ENCODE measurements at places on chromosomes 16 and 17.

DNA sequence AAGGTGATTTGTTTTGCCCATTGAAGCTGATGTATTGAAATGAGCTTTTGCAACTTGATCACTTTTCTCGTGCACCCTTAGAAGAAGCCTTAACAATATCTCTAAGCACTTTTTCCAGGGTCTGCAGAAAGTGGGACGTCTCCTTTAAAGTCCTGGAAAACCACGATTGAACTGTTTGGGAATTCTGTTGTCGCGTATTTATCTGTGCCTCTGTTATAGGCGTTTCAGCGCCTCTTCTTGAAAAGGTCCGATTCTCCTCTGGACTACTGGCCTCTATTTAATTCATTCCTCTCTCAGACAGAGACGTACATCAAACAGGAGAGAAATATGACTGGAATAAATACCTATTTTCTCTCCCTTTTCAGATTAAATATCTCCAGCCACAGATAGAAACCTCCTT lies 262.4 kb upstream of the PSMD7 start:
- DNase-seq = no peak

- no peak for DNase-seq
Measured at GRCh38 chr17:68396226-68397107, 60.8 kb downstream of the WIPI1 start.

DNA sequence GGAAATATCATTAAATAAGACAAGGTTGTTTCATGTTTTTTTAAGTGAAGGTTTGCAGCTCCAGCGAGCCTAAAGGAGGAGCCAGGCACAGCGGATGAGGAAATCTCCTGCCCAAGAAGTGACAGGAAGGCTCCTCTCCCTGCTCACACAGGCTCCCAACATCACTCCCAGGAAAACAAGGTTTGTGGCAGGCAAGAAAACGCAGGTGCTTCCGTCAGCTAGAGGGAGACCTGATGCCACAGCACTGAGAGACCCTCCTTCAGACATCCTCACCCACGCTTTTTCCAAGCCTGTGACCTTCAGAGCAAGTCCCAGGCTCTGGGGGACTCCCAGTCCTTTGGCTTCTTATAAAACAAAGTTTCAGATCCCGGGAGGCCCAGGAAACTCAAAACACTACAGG lies 89.7 kb downstream of the ZNF423 start:
- no peak for DNase-seq

- no peak for DNase-seq
Measured at GRCh38 chr17:2950846-2951245, 112.6 kb downstream of the OR1D5 start.

- DNase-seq = no peak
Measured at GRCh38 chr16:87445486-87445885, 47.3 kb downstream of the ZCCHC14 start.

DNA sequence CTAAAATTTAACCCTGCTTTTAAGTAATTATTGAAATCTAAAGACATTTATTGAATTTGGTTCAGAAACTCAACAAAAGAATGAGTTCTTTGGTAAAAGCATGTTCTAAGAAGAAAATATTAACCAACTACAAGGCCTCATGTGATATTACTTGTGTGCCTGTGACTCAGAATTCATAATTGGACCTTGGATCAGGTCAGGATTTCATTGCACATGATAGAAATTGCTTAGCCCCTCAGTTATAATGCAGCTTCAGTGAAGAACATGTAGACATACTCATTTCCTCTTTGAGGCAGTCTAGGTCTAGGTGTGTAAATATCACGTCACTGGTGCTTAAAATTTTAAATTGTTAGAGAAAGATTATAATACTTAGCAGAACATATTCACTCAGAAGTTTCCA lies 410.0 kb upstream of the SOX9 start:
- DNase-seq = no peak

DNA sequence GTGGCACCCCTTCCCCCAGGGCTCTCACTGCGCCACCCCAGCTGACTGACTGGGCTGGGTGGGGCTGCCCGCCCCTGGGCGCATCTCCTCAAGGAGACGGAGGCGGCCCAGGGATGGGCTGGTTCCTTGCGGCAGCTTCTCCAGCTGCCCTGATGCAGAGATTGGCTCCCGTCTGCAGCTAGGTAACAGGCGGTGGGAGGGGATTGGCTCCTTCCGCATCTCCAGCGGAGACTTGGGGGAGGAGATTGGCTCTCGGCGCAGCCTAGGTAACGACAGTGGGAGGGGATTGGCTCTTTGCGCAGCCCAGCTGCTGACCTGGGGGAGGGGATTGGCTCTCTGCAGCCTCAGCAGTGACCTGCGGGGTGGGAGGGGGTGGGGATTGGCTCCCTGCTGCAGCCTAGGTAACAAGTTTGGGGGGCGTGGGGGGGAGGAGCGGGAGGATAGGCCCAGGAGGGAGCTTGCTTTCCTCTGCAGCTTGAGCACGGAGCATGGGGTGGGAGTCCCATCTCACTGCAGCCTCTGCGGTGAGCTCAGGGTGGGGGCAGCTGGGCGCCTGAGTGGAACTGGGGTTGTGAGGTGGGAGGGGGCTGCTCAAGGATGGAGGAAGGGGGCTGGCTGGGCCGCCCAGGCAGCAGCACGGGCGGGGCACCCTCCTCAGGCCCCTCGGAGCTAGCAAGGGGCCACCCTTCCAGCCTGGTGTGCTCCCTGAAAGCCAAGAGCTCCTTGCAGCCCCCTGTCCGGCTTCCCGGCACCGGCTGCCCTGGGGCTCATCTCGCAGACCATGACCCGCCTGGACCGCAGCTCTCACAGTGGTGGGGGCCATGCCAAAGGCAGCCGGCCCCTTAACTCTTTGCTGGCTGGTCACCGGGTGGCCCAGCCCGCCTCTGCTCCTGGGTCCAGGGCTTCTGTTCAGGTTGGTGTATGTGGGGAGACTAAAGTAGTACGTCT lies 6.4 kb downstream of the NFE2L1 start:
- no peak for DNase-seq

DNA sequence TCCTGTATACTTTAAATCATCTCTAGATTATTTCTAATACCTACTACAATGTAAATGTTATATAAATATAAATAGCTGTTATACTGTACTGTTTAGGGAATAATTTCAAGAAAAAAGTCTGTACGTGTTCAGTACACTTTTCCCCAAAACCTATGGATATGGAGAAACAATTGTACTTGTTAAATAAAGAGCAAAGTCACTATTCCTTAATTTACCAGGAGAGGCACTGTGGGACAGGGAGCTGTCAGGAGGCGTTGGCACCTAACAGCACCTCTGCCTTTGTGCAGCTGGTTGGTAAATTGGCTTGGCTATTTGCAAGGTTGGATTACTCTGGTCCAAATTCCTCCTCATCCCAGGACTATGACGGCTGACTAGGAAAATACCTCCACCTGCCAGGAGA lies 28.0 kb downstream of the CRHR1 start:
- DNase-seq = peak; percentile 37

- DNase-seq = peak; percentile 100
Measured at GRCh38 chr17:7614425-7615264, at the start of gene FXR2. Gene FXR2 (minus strand): TSS chr17:7614897. CDS start chr17:7614532, 365 bp downstream.
